Activated gamma-delta T cell (primary cell): ENCODE measurements at places on chromosomes 1 and 21.

DNA sequence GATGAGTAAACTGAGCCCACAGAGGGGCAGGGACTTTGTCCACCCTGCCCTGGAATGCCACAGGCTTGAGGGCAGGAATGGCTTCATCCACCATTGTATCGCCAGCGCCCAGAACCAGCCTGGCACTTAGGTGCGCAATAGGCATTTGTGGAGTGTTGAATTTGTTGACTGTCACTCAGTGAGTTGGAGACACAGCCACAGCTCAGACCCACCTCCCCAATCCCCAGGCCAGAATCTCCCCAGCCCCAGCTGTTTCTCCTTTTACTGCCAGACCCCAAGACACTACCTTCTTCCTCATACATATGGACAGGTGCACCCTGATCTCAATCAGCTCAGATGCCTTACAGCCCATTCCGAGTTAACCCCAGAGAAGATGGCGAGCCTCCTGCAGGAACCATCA lies 674.5 kb downstream of the MATN1 start:
- no peak for DNase-seq

GRCh38 chr1:172745014-172745413 lies 86.1 kb downstream of the FASLG start:
- no peak for DNase-seq

DNA sequence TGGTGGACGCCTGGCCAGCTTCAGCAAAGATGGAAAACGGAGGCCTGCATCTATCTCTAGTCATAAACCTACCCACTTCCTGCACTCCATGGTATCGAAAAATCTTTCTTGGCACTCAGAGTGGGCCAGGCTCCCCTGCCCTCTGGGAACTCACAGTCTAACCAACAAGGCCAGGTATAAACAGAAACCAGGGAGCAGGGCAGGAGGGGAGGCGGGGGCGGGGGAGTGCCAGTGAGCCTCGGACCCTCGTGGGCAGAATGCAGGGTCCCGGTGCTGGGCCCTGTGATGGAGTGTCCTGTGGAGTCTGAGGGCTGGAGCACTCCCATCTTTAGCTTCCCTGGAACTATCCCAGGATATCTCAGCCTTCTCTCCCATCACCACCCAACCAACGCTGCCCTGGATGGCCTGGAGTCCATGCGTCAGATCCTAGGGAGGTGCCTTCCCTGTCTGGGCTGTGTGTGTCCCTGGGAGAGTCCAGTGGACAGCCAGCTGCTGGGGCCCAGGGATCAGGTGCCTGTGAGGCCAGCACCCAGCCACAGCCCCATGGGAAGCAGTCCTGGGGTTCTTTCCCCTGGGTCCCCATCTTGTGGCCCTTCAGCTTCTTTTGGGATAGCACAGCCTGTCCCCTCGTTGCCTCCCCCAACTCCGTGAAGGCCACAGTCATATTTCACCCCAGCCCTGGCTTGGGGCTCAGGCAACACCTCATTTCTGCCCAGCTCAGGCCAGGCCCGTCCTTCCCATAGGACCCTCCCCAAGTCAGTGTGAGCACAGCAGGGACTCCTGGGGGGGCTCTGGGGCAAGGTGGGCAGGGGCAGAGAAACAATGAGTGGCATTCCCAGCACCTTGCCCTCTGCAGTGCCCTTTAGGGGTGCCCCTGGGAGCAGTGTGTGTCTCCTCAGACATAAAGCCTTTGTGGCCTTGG lies 1.1 kb upstream of the EPS8L3 start:
- DNase-seq = no peak

DNA sequence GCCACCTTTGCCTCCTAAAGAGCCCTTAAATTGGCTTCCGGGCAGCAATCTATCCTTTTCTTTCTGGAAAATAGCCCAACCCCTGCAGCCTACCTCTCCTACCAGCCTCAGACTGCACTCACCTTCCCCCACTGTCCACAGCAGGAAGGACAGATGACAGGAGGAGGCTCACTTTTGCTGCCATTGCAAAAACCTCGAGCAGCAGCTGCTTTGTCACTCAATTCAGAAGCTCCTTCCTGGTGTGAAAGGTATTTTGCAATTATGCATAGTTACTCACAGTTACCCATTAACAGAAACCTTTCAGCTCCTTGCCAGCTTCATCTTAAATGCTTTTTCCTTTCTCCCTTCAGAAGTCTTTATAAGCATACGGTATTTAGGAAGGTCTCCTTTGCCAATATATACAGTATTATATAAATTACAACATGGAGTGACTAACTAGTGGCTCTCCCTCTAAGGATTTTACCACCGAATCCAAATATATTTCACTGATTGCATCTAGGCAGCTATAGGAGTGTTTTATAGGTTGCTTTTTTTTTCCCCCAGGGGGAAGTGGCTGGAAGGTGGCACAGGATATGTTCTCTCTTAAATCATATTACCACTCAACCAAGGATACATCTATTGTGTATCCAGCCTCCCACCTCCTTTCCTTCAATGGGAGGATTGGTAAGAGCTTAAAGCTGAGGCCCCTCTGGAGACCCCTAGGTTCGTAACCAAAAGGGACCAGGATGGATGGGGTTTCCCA lies 142.1 kb upstream of the IPO9 start:
- DNase-seq = no peak

- no peak for DNase-seq
Measured at GRCh38 chr1:8170059-8170835, 144.1 kb upstream of the ERRFI1 start.

DNA sequence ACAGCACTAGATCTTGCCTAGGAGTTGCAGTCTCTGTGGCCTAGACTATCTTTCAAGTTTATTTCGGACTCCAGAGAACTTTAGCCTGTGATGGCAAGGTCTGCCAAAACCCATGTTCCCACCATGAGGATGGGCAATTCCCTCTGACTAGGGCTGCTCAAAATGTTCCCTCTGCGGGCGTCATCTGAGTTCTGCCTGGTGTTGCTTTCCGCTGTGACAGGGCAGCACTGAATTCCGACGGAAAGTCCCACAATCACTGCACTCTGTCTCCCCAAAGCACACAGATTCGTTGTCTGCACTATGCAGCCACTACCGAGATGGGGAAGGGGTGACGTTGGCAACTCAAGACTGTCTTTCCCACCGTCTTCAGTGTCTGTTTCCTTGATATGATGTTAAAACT lies 75.2 kb downstream of the CATSPERE start:
- no peak for DNase-seq

DNA sequence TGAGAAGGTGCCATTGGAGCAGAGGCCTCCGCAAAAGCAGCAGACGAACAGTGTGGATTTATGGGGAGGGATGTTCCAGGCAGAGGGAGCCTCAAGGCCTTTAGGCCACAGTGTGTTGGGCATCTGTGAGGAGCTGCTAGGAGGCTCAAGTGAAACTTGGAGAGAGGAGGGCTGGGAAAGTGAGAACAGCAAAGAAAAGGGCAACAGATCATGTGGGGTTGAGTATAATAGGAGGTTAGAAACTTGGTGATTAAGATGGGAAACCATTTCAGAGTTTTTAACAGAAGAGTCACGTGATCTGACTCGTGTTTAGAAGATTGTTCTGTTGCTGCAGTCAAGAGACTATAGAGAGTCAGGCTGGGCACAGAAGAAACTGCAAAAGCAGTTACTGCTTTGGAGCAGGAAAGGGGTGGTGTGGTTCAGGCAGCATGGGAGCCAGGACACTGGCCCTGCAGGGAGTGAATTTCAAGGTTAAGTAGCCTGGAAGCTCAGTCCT lies 277.0 kb downstream of the DISC1 start:
- DNase-seq = no peak

DNA sequence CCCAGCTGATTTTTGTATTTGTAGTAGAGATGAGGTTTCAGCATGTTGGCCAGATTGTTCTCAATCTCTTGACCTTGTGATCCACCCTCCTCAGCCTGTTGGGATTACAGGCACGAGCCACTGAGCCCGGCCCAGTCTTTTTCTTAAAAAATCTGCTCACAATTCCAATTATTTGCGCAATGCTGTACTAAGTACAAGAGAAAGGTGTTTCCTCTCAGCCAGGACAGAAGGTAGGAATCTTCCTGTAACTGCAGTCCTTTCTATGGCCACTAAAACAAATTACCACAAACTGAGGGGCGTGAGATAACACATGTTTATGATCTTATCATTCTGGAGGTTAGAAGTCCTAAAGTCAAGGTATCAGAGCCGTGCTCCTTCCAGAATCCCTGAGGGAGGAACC lies 6.9 kb upstream of the CBR3 start:
- DNase-seq = no peak

GRCh38 chr1:226987179-226987536 lies 47.1 kb downstream of the COQ8A start:
- no peak for DNase-seq

- no peak for DNase-seq
Measured at GRCh38 chr1:116502671-116503314, 68.0 kb downstream of the CD58 start.

- peak; percentile 78 for DNase-seq
Measured at GRCh38 chr1:11806307-11806936, 431 bp downstream of the CLCN6 start.

DNA sequence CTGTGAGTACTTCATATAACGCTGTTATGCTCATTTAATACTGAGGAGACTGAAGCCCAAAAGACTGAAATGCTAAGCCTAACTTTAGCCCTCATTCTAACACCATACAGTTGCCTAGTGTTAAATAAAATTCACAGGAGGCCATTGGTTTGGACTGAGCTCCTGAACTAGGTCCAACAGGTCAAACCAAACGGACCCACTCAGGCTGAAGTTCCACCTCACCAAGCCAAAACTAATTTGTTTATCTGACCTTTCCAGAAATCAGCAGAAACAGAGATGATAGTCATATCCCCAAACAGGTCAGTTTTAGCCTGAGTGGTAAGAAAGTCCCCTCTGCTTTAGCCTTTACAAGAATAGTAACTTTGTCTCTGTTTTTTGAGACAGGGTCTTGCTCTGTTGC lies 311.3 kb upstream of the ZP4 start:
- no peak for DNase-seq

- no peak for DNase-seq
Measured at GRCh38 chr21:38491536-38491935, 6.7 kb downstream of the ERG start.

- DNase-seq = no peak
Measured at GRCh38 chr1:212838145-212838544, 9.3 kb downstream of the SPATA45 start.

GRCh38 chr1:155977690-155978324 lies 540 bp downstream of the ARHGEF2 start:
- DNase-seq = peak; percentile 50

DNA sequence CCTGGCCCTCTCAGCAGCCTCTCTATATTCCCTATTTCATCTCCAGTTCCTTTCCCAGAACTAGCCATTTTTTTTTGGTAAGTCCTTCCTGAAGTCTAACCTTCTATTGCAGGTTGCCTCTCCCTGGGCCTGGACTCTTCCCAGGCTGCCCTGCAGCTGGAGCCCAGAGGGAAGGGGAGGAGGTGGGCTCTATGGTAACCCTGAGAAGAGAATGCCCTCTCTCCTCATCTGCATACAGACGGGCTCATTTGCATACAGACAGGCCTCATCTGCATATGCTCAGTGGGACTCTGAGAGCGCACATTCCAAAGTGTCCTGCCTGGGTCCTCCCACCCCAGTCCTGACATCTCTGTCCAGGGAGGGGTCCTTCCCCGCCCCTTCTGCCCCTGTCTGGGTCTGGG lies 32.7 kb downstream of the RHBG start:
- no peak for DNase-seq

GRCh38 chr1:18634276-18634675 lies 3.6 kb downstream of the PAX7 start:
- DNase-seq = no peak

- DNase-seq = no peak
Measured at GRCh38 chr1:151144474-151145303, 1.7 kb downstream of the SEMA6C start.

DNA sequence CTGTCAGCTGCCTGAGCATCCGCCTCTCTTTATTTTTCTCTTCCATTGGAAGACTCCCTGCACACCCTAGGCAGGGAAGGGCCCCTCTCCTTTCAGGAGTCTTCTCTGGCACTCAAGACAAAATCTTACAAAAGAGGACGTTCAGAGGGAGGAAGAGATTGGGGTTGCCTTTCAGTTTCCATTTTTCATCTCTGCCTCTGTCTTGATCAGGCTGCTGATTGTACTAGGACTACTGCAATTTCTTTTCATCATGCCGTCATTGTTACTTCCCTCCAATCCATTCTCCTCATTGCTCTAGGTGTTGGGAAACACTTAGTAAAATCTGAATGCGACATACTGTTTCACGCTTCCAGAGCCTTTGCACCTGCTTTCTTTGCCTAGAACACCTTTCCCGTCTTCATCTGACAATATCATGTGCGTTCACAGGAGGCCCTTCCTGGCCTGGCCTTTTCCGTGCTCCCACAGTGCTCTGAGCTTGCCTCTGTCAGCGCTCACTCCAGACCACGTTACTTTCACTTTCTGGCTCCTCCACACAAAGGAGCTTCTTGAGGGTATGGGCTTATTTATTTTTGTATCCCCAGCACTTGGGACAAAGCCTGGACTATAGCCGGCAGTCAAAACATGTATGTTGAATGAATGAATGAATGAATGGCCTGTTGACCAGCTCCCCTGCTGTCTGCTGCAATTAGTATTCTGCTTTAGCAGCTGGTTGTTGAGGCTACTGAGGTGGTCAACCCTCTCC lies 10.9 kb downstream of the LRRC71 start:
- no peak for DNase-seq
